CD4-positive, alpha-beta T cell treated with Interleukin-4 for 1 hour (primary cell): ENCODE measurements at places on chromosomes 11 and 22.

GRCh38 chr22:28792491-28793383, 7.6 kb downstream of the XBP1 start:
- DNase-seq = no peak

DNA sequence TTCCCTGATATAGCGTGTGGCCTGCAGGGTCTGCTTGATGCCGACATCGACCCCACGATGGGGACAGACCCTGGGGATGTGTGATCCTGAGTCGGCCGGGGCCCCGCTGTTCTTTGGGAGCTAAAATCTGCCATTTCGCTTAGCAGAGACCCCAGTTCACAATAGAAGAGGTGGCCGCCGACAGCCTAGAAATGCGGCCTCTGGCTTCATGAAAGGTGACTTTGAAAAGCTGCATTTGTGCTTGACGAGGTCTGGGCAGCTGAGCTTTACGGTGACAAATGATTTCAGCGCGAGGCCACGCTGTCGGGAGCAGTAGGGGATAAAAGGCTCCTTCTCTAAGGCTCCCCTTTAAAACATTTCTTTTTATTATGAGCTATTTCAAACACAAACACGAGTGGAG, 71.7 kb downstream of the RPS6KA4 start:
- DNase-seq = no peak

DNA sequence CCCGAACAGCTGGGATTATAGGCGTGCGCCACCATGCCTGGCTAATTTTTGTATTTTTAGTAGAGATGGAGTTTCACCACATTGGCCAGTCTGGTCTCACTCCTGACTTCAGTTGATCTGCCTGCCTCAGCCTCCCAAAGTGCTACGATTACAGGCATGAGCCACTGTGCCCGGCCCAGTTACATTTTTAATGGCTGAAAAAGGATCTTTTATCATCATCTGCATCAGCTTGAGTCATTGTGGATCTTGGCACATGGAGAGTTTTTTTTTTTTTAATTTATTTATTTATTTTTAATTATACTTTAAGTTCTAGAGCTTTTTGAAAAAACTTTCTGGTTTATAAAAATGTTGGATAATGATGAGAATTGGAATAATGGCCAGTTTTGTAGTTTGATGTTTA, 8.6 kb downstream of the IGHMBP2 start:
- no peak for DNase-seq

GRCh38 chr11:13279487-13279834, 1.9 kb downstream of the BMAL1 start:
- no peak for DNase-seq

DNA sequence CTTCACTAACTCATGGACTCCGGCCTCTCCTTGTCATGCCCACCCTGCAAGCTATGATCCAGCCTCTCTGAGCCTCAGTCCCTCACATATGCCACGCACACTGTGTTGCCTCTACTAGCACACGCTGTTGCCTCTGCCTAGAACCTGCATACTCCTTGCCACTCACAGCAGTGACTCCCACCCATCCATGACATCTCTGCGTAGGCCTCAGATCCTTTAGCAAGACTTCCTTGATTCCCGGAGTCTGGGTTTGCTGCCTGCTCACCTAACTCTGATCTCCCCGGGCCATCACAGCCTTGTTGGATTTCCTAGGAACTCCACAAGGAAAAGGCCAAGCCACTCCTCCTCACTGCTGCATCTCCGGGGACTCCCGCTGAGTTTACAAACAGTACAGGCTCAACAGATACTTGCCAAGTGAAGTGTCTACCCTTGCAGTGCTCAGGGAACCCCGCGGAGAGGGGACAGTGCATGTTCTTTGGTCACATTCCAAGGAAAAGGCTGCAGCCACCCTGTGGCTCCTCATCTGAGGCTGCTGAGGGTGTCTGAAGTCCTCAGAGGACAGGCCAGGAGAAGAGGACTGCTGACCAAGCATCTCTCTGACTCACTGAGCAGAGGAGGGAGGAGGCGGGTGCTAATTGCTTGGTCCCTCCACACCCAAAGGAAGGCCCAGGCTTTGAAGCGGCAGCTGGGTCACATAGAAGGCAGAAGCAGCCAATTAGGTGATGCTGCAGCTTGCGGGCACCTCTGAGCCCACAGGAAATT, 42.4 kb upstream of the NAV2 start:
- no peak for DNase-seq

GRCh38 chr11:492427-493226, 14.4 kb downstream of the RNH1 start:
- DNase-seq = no peak

DNA sequence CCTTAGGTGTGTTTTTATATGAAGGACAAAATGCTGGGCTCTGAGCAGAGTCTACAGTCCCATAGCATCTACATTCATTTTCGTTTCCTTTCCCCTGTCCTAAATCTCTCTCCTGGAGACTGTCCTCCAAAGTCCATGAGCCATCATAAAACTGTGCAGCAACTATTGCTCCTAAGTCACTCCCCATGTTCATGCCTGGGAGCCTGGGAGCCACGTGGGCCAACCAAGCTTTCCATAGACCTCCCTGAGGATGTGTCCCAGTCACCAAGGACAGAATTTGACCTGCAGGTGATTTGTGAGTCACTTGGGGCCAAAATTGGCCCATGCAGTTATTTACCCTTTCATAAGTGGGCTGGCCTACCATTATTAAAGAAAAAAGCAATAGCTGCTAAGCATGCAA, 28.7 kb downstream of the EHF start:
- DNase-seq = no peak

DNA sequence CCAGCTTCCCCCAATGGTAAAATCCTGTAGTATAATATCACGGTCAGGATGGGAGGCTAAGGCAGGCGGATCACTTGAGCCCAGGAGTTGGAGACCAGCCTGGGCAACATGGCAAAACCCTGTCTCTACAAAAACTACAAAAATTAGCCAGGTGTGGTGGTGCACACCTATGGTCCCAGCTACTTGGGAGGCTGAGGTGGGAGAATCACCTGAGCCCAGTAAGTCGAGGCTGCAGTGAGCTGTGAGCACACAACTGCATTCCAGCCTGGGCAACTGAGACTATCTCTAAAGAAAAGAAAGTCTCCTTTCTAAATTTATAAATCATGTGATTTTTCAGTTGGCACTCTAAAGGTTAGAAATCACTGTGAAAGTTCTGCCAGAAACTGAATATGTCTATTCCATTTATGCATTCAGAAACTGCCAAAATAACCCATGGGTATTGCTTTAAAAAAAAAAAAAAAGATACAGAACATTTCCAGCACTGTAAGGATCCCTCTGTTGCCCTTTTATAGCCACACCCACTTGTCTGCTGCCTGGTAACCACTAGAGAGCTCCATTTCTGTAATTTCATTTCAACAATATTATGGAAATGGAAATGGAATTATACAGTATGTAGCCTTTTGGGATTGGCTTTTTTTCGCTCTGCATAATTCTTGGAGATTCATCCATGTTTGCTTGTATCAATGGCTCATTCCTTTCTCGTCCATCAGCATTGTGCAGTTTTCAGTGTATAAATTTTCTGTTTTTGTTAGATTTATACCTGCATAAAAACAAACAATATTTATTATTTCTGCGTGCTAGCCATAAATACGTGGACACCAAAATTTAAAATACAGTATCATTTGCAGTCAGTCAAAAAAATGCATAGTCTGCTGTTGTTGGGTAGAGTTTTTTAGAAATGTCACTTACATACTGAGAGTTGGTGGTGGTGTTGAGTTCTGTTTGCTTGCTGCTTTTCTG, 9.4 kb downstream of the CDC45 start:
- DNase-seq = no peak

GRCh38 chr11:132535830-132536229, 996.5 kb downstream of the OPCML start:
- no peak for DNase-seq
